ACHN (cell line): ENCODE measurements at places on chromosomes 4 and X.

- DNase-seq: no peak
These were observed 16.5 kb downstream of the FGFRL1 start for GRCh38 chr4:1027915-1028238.

- no peak for DNase-seq
These were observed 231.2 kb upstream of the CPEB2 start for GRCh38 chr4:14771094-14771493.

DNA sequence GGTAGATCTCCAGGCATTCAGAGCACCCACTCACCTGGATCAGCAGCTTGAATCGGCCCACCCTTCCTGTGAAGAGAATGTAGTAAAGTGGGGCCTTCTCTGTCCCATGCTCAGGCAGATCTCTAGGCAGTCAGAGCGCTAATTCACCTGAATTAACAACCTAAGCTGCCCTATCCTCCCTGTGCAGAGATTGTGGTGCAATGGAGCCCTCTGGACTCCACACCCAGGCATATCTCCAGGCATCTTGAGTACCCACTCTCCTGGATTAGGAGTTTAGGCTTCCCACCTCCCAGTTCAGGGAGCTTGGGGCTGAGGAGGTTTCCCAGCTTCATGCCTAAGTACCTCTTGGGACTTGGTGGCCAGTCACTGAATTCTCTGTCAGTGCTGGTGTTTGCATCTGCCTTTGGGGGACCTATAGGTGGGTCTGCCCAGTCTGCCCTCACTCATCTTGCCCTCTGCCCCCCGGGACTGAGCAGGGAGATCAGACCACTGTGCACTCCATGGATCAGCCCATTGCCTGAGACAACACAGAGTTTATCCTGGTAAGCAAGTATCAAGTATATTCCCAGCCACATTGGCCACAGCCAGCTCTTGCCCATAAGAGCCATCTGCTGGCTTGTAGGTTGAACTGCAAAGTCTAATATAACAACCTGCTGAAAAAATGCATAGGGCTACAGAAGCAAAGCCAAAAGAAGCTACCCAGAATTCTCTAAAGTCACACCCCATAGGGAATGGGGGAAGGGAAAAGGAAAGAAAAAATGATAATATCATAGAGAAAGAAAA lies 372.9 kb downstream of the KLHL13 start:
- peak; percentile 0 for DNase-seq

DNA sequence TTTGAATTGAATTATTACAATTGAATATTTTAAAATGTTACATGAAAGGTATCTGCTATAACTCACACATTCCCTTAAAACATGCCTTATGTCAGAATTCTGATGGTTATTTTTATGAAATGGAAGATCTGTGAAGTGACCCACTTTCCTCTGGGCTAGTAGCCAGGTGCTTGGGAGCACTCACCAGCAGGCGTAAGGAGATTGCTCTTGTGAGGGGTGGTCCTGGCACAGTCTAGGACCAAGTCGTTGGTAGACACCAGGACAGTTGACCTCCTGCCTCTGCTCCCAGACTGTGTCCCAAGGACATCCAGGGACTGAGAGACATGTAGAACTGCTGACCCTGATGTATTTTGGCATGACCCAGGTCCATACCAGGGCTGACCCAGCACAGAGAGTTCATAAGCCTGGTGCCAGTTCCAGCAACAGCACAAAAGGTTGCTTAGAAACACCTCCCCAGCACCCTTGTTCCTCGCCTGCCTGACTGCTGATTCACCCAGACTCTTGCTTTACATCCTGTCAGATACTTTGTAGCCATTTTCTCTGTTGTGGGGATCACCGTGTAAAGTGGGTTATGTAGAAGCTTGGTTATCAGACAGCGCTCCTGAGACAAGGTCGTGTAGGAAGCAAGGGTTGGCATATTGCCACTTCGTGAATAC lies 48.5 kb downstream of the NELFA start:
- no peak for DNase-seq

DNA sequence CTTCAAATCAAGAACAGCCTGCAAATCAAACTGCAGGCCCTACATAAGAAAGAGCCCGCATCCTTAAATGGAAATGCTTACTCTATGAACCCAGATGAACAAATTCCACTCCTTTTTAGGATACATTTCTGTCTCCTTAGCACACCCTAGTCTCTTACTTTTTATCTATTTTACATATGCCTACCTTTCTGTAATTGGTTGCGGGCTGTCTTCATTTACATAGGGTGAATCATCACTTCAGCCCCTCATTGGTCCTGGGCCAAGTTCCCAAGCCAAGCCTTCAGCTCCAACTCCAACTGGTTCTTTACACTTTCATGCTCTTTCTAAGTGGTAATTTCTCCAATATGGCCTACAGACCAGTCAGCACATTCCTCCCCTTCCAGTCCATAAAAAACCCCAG lies 219.3 kb downstream of the TRAM1L1 start:
- no peak for DNase-seq

- peak; percentile 19 for DNase-seq
These were observed 534.7 kb downstream of the ANKRD50 start for GRCh38 chr4:124177647-124178425.
